ENCODE measurements at places on chromosomes 3 and 15. TPM values are rescaled to one million over a fixed set of nuclear protein-coding genes. Genes with fewer than 3 reads are reported as not detected.

ARRDC4 gene
- 19.0 TPM for total RNA-seq

AMOTL2 gene
- 106 TPM for total RNA-seq

C3orf70 gene
- 3.8 TPM for total RNA-seq

EIF4A2 gene
- total RNA-seq, result 344 TPM

TICRR gene
- 1.7 TPM for total RNA-seq

FBXL22 gene
- total RNA-seq, result 2.3 TPM

FGF12 gene
- total RNA-seq, result 1.0 TPM

NGRN gene
- 73.1 TPM for total RNA-seq

ROPN1 gene
- total RNA-seq, result not detected

EPHB1 gene
- 1.1 TPM for total RNA-seq

ZIC1 gene
- total RNA-seq, result not detected

IRAK2 gene
- total RNA-seq, result 3.3 TPM

SV2B gene
- 0.99 TPM for total RNA-seq

GASK1A gene
- 12.3 TPM for total RNA-seq

GOLGA8T gene
- total RNA-seq, result 0.29 TPM

EPHA3 gene
- 6.2 TPM for total RNA-seq

PLSCR5 gene
- not detected for total RNA-seq

RAB43 gene
- total RNA-seq, result 30.6 TPM

SKOR1 gene
- total RNA-seq, result 0.12 TPM

FES gene
- total RNA-seq, result 65.2 TPM

ANXA2 gene
- total RNA-seq, result 1,567 TPM

IGSF11 gene
- 0.06 TPM for total RNA-seq

CYP1A1 gene
- not detected for total RNA-seq

GABRB3 gene
- 2.6 TPM for total RNA-seq

SLC28A2 gene
- total RNA-seq, result not detected

TF gene
- total RNA-seq, result 3.5 TPM
